ENCODE measurements at places on chromosomes 3 and 15.
A peak's percentile ranks its signal among the peaks of the same experiment; 100 is the strongest.

- H3K4me1 ChIP-seq, result no peaks in the 10 kb centered on the region
- no peak overlapping the region for H3K4me3 ChIP-seq
- H3K27ac ChIP-seq, result no peak overlapping the region
- H3K27me3 ChIP-seq, result no peaks in the 10 kb centered on the region
Measured at GRCh38 chr3:183318877-183319276, 65.8 kb downstream of the B3GNT5 start.

DNA sequence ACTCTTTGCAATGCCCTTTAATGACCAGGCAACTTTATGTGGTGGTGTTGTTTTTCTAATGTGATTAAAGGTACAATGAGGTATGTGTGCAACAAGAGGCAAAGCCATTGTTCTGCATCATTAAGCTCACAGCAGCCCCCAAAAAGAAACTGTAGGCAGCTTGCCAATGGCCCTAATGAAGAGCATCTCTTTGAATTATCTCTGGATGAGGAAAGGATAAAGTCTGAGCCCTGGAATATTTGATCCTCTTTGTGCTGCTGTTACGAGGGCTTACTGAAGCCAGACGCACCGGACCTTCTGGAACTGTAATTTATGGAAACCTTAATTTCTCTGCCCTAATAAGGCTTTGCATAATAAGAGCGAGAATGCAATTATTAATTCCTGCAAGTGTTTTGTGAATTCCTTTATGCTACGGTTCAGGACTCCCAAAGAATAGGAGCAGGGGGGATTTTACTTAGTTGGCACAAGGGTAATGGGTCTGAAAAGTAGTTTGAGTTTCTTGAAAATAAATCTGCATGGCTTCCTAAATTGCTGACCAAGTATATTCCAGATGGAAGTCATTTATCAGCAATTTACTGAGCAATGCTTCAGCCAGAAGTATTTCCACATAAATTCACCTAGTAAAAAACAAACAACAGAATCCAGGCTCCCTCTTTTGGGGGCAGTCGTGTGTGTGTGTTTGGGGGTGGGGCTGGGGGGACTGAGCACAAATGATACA is 193.4 kb downstream of the PDZRN3 start:
- H3K4me1 ChIP-seq, result peaks cover 76% of the 10 kb centered on the region
- DNase-seq, result no peak
- no peaks in the 10 kb centered on the region for H3K27me3 ChIP-seq

DNA sequence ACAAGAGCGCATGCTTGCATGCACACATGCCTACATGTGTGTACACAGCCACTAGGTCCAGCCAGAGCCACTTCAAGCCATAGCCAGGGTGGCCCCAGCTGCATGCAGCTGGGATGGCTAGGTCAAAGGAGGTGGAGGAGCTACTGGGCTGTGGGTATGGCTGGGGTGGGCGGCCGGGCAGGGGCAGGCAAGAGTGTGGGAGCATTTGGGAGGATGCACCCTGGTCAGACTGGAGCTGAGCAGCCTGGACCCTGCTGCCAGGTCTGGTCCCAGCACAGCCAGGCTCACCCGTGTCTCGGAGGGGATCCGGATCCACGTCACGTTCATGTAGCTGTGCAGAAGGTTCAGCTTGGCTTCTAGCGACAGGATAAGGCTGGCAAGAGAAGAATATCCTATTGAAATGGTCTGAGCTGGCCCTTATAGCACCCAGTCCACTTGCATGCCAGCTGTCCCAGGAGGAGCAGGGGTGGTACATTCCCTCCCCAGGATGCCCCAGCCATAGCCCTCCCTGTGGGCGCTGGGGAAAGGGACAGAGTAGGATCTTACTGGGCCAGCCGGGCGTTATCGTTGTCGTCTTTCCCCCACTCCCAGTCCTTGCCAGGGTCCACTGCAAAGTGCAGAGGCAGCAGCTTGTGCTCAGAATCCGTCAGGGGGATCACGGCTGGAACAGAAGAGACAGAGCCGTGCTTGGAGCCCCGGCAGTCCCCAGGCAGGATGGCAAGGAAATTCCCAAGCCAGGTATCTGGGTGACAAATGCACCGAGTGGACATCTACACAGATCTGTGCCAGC is 160.5 kb downstream of the KLF13 start:
- H3K4me3 ChIP-seq, result no peak overlapping the region
- DNase-seq, result no peak
- H3K27me3 ChIP-seq, result peaks cover 14% of the 10 kb centered on the region
- no peaks in the 10 kb centered on the region for H3K36me3 ChIP-seq
- peaks cover 29% of the 10 kb centered on the region for H3K4me1 ChIP-seq
- peak overlapping the region; percentile 61 for H3K27ac ChIP-seq

DNA sequence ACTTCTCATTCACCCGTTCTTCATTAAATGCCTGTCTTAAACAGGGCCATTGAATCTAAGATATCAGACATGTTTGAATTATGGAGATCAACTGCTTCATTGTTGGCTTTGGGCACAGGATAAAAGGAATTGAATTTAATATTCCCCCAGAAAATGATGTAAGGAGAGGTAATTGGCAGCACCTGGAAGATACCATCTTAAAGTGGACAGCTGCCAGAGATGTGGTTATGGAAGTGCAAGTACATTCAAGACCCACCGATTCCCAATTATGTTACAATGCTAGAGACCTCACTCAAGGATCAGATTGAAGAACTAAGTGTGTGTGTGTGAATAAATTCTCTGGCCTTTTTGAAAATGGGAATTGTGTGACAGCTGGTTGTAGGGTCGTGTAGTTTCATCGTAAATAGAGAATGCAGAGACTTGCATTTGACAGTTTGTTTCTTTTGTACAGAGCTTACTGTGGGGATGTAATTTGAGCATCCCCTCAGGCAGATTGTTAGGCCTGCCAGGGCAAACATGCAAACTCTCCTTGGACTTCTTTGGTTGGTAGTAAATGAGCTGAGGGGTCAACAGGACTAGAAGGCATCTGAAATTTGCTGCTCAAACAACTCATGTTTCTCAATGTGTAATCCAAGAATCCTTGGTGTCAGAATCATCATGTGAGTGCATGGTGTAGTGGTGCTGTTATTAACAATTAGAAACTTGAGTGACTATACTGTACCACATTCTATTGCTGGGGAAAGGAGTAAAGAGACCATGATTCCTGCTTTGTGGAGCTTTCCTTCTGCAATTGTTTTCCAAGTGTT is 359.2 kb upstream of the THRB start:
- H3K27me3 ChIP-seq, result no peaks in the 10 kb centered on the region
- H3K4me3 ChIP-seq, result no peak overlapping the region
- no peak for DNase-seq
- H3K36me3 ChIP-seq, result no peaks in the 10 kb centered on the region
- no peaks in the 10 kb centered on the region for H3K4me1 ChIP-seq

DNA sequence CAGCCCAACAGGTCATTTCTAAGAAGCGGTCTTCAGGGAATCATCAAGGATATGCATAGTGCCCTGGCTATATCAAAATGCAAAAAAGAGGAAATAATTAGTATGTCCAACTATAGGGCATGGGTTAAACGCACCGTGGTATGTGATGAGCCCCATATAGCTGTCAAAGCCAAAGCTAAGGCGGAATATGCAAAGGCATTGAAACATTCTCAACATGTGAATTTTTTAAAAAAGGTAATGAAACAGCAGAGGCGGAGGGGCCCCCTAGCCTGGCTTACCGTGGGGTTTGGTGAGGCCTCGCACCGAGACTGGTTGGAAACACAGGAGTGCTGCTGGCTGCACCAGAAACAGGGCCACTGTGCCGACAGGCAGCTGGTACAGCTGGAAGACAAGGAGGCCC is 23.2 kb downstream of the PLXND1 start:
- peaks cover 69% of the 10 kb centered on the region for H3K36me3 ChIP-seq
- H3K27me3 ChIP-seq, result no peaks in the 10 kb centered on the region
- DNase-seq, result no peak
- H3K27ac ChIP-seq, result no peak overlapping the region
- H3K4me1 ChIP-seq, result peaks cover 36% of the 10 kb centered on the region

DNA sequence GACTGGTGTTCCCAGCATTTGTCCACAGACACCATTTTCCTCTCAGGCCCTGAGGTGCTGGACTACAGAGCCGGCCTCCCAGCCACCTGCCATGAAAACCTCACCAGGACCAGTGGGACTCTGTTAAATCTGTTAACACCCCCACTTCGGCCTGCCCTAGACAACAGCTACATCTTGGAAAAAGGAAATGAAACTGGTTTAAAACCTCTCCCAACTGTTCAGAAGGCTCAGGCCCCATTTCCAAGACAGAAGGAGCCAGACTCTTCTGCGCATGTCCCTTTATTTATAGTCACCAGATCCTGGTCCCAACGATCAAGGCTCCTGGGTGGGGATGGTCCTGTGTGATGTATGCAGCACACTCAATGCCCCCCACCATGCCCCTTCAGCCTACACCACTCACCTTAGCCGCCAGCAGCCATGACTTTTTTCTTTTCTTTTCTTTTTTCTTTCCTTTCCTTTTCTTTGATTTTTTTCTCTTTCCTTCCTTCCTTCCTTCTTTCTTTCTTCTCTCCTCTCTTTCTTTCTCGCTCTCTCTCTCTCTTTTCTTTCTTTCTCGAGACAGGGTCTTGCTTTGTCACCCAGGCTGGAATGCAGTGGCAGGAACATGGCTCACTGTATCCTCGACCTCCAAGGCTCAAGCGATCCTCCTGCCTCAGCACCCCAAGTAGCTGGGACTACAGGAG is 25.5 kb upstream of the FLNB start:
- no peak overlapping the region for H3K27ac ChIP-seq
- H3K4me3 ChIP-seq, result no peak overlapping the region
- DNase-seq, result no peak
- no peaks in the 10 kb centered on the region for H3K36me3 ChIP-seq

DNA sequence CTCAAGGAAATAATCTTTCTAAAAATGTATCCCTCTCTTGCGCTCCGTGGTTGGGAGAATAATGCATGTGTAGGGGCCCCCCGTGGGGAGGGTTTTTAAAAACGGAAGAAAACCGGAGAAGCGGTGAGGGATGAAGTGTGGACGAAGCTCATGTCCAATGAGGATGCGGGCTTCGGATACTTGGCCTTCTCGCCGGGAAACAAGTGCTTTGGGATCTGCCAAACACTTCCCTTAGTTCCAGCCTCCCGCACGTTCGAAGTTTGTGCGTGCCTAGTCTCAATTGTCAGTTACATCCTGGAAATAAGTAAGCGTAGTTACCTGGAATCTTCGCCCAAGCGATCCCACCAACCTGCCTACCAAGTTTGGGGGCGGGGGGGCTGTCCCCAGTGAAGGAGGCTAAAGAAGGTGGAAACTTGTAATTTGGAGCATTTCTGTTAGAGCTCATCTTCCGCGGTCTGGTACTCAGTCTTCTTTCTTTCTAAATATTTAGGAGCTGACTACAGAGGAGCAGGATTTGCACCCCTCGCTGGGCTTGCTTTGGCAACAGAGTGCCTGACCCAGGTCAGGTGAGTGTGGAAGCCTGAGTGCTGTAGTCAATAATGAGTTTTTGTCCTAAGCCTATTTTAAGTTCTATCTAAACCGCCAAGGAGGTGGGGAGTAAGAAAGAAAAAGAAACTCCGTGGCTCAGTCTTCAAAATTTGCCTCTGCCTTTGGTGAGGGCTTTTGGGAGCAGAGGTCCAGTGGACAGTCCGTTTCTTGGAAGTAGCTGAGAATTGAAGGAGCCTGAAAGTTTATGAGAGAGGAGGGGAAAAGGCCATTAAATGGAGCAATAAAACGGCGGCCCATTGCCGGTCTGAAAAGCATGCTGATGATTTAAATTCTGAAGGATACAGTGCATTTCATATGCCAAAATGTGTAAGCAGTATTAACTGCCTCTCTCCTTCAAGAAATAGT is 1.1 kb downstream of the ITPR1 start:
- no peak for DNase-seq
- no peaks in the 10 kb centered on the region for H3K36me3 ChIP-seq
- peak overlapping the region; percentile 80 for H3K4me3 ChIP-seq

DNA sequence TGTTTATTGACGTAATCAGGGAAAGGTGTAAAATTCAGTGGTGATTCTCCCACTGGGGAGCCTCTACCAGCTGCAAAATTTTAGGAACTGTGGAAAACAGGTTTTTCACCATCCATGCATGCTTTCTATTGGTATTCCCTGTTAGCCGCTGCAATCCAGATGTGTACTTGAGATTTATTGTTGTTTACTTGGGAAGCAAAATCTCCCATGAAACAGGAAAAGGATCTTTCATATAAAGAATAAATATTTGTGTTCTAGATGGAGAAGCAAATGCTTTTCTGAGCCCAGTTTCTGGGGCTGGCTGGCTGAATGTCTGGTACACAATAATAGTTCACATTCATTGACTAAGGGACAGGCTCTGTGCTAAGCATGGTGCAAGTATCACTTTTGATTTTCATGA is 144.6 kb upstream of the RASGRP1 start:
- no peak overlapping the region for H3K27ac ChIP-seq
- H3K36me3 ChIP-seq, result no peaks in the 10 kb centered on the region
- H3K27me3 ChIP-seq, result peaks cover 13% of the 10 kb centered on the region
- peaks cover 5% of the 10 kb centered on the region for H3K4me1 ChIP-seq
- DNase-seq, result no peak
- H3K4me3 ChIP-seq, result no peak overlapping the region

DNA sequence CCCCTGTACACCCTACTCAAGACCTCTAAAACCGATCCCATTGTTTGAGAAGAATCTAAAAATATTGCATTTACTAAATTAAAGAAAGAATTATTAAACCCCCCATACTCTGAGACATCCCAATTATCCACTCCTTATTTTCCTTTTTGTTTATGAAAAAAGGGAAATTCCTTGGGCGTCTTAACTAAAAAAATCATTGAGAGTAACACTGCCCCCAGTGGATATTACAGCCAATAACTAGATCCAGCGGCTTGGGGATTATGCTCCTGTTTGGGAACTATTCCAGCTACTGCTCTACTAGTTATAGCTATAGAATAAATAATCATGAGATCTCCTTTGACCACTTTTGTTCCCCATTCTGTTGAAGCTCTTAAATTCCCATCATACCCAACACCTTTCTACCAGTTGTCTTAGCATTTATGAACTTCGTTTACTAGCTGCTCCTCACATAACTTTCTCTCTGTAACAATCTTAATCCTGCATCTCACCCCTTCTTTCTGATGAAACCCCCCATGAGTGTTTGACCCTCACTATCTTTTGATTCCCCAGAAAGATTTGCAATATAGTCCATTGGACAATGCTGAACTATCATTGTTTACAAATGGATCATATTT is 12.7 kb upstream of the CFAP91 start:
- H3K4me3 ChIP-seq, result no peak overlapping the region
- H3K27me3 ChIP-seq, result no peaks in the 10 kb centered on the region
- H3K4me1 ChIP-seq, result no peaks in the 10 kb centered on the region
- no peak for DNase-seq
- H3K36me3 ChIP-seq, result no peaks in the 10 kb centered on the region

DNA sequence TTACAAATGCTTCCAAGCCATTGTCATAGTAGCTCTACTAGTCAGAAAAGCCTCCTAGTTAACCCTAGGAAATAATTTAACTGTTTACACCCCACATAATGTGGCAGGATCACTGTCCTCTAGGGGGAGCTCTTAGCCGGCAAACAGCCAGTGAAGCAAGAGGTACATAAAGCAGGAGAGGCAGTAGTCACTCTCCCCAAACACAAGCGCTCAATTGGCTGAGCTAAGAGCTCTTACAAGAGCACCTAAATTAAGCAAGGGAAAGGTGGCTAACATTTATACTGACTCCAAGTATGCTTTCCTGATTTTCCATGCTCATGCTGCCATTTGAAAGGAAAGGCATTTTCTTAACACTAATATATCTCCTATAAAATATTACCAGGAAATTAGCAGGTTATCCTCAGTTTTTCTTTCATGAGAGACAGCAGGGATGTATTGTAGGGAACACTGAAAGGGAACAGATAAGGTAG is 37.6 kb downstream of the NCEH1 start:
- H3K27ac ChIP-seq, result no peak overlapping the region
- no peaks in the 10 kb centered on the region for H3K36me3 ChIP-seq
- H3K4me3 ChIP-seq, result no peak overlapping the region
- DNase-seq, result no peak
- H3K4me1 ChIP-seq, result peaks cover 22% of the 10 kb centered on the region

Data from tibial artery (tissue), 4 donors.